ENCODE measurements at places on chromosomes 3 and 15. TPM values are rescaled to one million over a fixed set of nuclear protein-coding genes. Genes with fewer than 3 reads are reported as not detected.

Gene KNG1
- total RNA-seq: 0.19 TPM

GRCh38 chr15:60519218-60519617 is 40.3 kb upstream of the ICE2 start:
- no peak overlapping the region for H3K27ac ChIP-seq
- H3K36me3 ChIP-seq: no peaks in the 10 kb centered on the region
- no peak for DNase-seq
- peaks cover 9% of the 10 kb centered on the region for H3K4me1 ChIP-seq
- H3K27me3 ChIP-seq: no peaks in the 10 kb centered on the region
- no peak overlapping the region for H3K4me3 ChIP-seq

- DNase-seq: no peak
- no peak overlapping the region for H3K4me3 ChIP-seq
- H3K27me3 ChIP-seq: no peaks in the 10 kb centered on the region
Measured at GRCh38 chr15:94584833-94585244, 353.5 kb downstream of the MCTP2 start.

Gene IGF1R
- 79.0 TPM for total RNA-seq

DNA sequence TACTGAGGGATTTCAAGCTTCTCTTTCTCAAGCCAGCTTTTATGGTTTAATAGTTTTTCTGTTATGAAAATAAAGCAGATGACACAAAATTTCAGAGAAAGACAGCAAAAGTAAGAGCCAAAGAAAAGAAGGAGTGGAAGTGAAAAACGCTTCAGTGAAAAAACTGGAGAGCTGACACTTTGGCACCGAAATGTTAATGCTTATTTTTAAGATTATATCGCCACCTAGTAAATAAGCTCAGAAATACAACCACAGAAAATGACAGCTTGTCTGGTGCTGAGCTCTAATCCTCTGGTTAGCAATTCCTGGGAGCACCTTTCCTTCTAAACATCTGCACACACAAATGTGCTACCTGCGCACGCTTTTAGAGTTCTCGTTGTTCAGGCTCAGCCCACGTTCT is 101.6 kb downstream of the ZPLD1 start:
- H3K27me3 ChIP-seq: no peaks in the 10 kb centered on the region
- no peaks in the 10 kb centered on the region for H3K36me3 ChIP-seq
- DNase-seq: no peak
- H3K27ac ChIP-seq: no peak overlapping the region

DNA sequence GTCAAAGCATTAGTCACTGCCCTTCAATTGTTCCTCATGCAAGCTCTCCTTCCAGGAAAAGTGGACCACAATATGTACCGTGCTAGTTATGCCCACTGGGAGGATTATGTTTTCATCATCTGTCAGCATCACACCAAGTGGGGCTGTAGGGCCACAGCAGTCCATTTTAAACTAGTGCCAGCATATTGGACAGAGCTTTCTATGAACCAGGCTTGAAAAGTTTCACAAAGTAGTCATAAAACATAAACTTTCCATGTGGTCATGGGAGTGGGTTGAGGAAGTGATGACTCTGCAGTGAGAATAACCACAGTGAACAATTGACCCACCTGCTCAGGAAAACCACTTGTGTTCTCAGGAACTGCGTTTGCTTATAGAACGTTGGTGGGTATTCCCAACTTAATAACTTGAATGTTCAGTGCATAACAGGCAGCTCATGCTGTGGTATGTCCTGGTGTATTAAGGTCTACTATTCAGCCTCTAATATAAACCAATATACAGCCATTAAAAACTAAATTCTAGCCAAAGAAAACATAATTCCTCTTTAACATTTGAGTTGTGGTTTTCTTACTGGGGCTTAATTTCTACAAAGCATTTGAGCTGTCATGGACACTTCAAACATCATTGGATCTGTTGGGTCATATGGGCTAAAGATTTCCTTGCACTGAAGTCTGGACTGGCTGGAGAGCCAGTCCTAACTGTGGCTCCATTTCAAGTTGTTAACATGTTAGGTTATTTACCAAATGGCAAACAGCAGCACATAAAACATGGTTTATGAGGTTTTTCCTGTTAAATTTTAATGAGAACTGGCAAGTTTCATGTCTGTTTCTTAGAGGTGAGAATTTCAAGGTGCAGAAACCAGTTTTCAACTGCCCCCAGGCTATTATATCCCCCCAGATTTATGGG is 274.1 kb downstream of the OTOL1 start:
- no peaks in the 10 kb centered on the region for H3K36me3 ChIP-seq
- DNase-seq: no peak
- no peak overlapping the region for H3K27ac ChIP-seq
- H3K27me3 ChIP-seq: no peaks in the 10 kb centered on the region
- H3K4me3 ChIP-seq: no peak overlapping the region
- no peaks in the 10 kb centered on the region for H3K4me1 ChIP-seq

- DNase-seq: peak; percentile 44
- H3K27me3 ChIP-seq: no peaks in the 10 kb centered on the region
- H3K4me3 ChIP-seq: no peak overlapping the region
- no peaks in the 10 kb centered on the region for H3K36me3 ChIP-seq
- H3K27ac ChIP-seq: no peak overlapping the region
Measured at GRCh38 chr15:62068071-62068809, 1.5 kb downstream of the C2CD4A start.

DNA sequence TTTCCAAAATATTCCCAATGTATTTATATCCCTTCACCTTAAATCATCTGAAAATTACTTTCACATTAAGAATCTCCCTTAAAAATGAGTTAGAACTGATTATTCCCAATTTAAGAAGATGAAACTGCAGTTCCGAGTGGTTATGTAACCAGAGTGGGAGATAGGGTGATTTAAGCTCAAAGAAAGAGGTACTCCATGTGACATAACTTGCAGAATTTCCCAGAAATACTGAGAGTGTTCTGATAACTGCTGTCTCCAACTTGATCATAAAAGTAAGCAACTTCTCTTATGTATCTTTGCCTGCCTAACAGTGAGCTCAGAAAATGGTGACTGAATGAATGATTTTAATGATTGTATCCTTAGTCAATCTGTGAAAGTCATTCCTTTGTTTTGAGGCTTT is 32.3 kb downstream of the ARRDC4 start:
- no peaks in the 10 kb centered on the region for H3K36me3 ChIP-seq
- no peaks in the 10 kb centered on the region for H3K4me1 ChIP-seq
- H3K27ac ChIP-seq: no peak overlapping the region
- H3K27me3 ChIP-seq: no peaks in the 10 kb centered on the region
- DNase-seq: no peak

DNA sequence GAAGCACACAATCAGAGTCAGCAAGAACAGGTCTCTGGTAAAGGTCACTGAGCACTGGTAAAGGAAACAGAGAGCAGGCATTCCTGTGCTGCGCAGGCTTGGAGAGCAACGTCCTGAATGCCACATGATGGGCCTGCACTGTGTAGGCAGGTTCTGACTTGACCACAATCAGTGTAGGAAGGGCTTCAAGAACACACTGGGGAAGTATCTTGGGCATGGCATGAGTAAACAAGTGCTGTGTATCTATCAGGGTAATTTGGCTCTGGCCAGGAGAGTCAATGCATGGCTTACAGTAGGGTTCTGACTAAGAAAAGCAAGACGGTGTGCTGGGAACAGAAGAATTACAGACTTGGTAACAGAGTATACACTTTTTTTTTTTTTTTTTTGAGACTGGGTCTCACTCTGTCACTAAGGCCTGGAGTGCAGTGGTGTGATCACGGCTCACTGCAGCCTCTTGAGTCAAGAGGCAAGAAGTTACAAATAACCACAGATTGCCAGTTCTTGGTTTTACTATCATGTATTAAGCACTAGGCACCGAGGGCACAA is 30.6 kb downstream of the TBC1D2B start:
- no peaks in the 10 kb centered on the region for H3K27me3 ChIP-seq
- no peaks in the 10 kb centered on the region for H3K36me3 ChIP-seq
- H3K4me1 ChIP-seq: peaks cover 67% of the 10 kb centered on the region
- no peak for DNase-seq

DNA sequence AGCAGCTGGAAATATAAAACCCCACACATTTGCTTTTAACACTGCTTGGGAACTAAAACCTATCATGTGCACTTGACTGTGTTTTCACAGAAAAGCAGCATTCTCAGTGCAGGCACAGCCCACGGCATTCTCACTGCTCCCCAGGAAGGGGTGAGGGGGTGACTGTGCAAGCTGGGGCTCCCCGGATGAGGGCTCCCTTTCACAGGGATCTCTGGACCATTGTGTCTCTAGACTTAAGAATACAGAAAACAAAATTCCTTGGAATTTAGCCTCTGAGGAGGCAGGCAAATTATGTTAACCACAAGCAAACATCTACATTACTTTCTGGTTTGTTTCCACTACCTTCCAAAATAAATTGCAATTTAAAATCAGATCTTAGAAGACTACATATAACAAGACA is 100.3 kb downstream of the FSIP1 start:
- no peaks in the 10 kb centered on the region for H3K27me3 ChIP-seq
- no peak overlapping the region for H3K4me3 ChIP-seq

- peak overlapping the region; percentile 23 for H3K27ac ChIP-seq
- H3K27me3 ChIP-seq: no peaks in the 10 kb centered on the region
- no peak for DNase-seq
Measured at GRCh38 chr3:8519156-8519555, 17.5 kb downstream of the LMCD1 start.

- no peaks in the 10 kb centered on the region for H3K27me3 ChIP-seq
- H3K36me3 ChIP-seq: no peaks in the 10 kb centered on the region
- no peak for DNase-seq
- H3K4me1 ChIP-seq: no peaks in the 10 kb centered on the region
- H3K27ac ChIP-seq: no peak overlapping the region
Measured at GRCh38 chr3:156300929-156301840, 180.8 kb downstream of the KCNAB1 start.

Gene LRTM1
- not detected for total RNA-seq

- no peaks in the 10 kb centered on the region for H3K27me3 ChIP-seq
- H3K4me1 ChIP-seq: no peaks in the 10 kb centered on the region
- no peaks in the 10 kb centered on the region for H3K36me3 ChIP-seq
- DNase-seq: no peak
- no peak overlapping the region for H3K27ac ChIP-seq
Measured at GRCh38 chr3:24004171-24004938, 59.3 kb downstream of the NR1D2 start.

GRCh38 chr3:111863942-111864694 is 5.1 kb downstream of the PHLDB2 start:
- no peaks in the 10 kb centered on the region for H3K27me3 ChIP-seq
- no peak for DNase-seq
- H3K27ac ChIP-seq: peak overlapping the region; percentile 5
- no peak overlapping the region for H3K4me3 ChIP-seq
- no peaks in the 10 kb centered on the region for H3K36me3 ChIP-seq
- peaks cover 23% of the 10 kb centered on the region for H3K4me1 ChIP-seq

Gene CCNB2
- 1.4 TPM for total RNA-seq

DNA sequence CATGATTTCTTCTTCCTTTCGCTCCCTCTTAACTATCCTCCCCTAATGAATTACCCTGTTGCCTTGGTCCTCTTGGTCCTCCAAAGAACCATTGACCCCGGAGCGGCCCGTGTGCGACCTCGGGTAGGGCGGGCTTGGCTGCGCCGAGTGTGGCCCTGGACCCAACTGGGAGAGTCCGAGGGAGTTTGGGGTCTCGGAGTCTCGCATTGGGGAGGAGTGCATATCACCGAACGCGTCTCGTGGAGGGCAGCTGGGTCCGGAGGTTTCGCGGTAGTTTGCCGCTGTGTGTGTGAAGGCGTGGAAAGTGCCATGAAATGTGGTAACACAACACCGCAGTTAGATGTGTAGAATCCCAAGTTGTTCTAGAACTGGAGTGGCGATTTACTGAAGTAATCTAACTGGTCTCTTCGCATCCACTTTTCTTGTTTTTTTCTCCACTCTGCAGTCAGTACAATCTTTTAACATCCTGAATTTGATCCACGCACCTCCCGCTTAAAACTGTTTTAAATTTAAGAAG is 363 bp downstream of the GTF2E1 start:
- peak overlapping the region; percentile 96 for H3K27ac ChIP-seq
- DNase-seq: no peak
- no peaks in the 10 kb centered on the region for H3K27me3 ChIP-seq
- peak overlapping the region; percentile 92 for H3K4me3 ChIP-seq

- peaks cover 10% of the 10 kb centered on the region for H3K4me1 ChIP-seq
- no peak for DNase-seq
- H3K27me3 ChIP-seq: no peaks in the 10 kb centered on the region
- H3K36me3 ChIP-seq: no peaks in the 10 kb centered on the region
Measured at GRCh38 chr15:88497109-88497765, 29.7 kb downstream of the MRPS11 start.

DNA sequence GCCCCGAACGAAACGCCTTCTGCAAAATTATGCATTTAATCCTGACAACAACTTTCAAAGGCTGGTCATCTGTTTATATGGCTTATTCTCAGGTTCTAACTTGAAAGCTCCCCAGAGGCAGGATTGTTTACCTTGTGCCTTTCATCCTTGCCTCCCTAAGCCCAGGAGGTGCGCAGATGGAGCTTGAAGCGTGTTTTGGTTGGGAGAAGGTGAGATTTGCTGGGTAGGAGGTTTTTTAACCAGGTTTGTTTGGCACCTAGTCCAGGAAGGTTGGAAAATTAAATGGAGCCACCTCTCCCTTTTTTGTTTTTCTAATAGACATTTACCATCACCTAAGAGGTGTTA is 675 bp downstream of the TSEN2 start:
- H3K27ac ChIP-seq: peak overlapping the region; percentile 80
- DNase-seq: no peak
- H3K4me1 ChIP-seq: peaks cover 19% of the 10 kb centered on the region
- H3K36me3 ChIP-seq: no peaks in the 10 kb centered on the region

DNA sequence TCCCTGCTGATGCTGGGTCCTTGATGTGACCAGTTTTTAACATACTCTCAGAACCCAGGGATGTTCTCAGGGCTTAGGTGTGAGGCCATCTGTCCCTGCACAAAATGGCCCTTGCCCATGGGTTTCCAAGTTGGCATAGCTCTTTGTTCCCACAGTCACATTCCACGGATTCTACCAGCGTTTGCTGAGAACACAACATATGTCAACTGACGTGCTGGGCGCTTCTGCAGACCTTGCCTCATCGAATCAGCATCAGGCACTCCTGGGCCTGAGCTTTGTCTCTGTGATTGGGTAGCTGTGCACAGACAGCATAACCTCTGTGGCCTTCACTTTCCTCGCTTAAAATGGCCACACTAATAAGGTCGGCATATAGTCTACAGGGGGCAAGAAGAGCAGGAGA is 69.0 kb downstream of the MGLL start:
- H3K4me1 ChIP-seq: no peaks in the 10 kb centered on the region
- no peak for DNase-seq
- H3K27me3 ChIP-seq: no peaks in the 10 kb centered on the region
- no peaks in the 10 kb centered on the region for H3K36me3 ChIP-seq
- H3K4me3 ChIP-seq: no peak overlapping the region
- no peak overlapping the region for H3K27ac ChIP-seq

GRCh38 chr3:75193797-75194196 is 470.3 kb upstream of the FRG2C start:
- no peak overlapping the region for H3K27ac ChIP-seq
- no peaks in the 10 kb centered on the region for H3K36me3 ChIP-seq
- no peak for DNase-seq
- no peak overlapping the region for H3K4me3 ChIP-seq
- no peaks in the 10 kb centered on the region for H3K4me1 ChIP-seq

DNA sequence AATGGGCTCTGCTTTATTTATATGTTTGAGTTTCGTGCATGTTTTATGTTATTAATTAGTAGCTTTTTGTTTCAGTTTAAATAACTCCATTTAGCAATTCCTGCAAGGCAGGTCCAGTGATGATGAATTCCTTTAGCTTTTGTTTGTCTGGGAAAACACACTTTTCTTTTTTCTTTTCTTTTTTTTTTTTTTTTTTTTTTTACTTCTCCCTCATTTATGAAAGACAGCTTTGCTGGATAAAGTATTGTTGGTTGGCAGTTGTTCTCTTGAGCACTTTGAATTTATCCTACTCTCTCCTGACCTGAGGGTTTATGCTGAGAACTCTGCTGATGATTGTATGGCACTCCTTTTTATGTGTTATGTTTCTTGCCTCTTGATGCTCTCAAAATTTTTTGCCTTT is 35.7 kb downstream of the TMEM39A start:
- peaks cover 26% of the 10 kb centered on the region for H3K36me3 ChIP-seq
- no peaks in the 10 kb centered on the region for H3K4me1 ChIP-seq
- H3K27me3 ChIP-seq: no peaks in the 10 kb centered on the region

All from adrenal gland (tissue), 19 donors.